Panc1 (cell line): ENCODE measurements at places on chromosomes 13 and 19.
A peak's percentile ranks its signal among the peaks of the same experiment; 100 is the strongest.

DNA sequence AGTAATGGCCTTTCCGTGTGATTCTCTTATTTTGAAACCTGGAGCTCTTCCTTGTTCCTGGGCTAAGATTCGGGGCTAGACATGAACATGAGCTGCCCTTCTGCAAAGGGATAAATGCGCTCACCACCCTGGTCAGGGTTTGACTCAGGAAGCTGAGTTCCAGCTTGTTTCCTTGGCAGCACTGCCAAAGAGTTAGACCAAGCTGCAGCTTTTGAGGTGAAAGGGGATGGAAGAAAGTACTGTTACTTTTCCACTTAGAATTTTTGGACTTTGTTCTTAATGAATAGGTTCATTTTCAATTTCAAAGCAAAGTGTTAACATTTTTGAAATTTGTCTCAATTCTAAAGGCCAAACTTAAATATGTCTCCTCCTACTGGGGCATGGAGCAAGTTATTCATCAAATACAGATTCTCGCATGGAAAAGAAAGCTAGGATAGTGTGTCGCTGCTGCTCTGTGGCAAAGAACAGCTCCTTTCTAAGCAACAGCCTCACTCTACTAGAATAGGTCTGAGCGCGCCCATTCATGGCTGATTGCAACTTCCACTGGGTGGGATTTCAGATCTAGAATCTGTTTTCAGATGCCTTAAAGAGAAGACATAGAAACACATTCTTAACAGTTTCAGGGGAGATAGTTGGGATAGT is 2.2 kb downstream of the RGCC start:
- DNase-seq: no peak

DNA sequence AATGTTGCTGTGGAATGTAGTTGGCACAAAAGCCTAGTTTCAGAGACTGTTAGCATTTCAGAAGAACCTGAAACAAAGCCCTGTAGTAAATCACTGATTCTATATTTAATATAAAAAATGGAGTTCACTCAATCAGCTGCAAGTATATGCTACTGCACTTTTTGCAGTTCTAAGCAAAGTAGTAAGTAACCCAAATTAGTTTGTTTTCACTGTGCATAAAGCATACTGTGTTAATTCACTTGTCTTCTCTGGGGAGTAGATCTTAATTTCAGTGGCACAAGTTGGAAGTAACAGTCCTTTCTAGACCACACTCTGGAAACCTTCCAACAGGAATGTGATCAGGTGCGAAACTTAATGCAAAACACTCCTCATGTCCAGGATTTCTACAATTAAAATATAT is 139.3 kb downstream of the DACH1 start:
- no peak for DNase-seq

GRCh38 chr13:46197299-46198048 is 14.3 kb upstream of the LRRC63 start:
- no peak for DNase-seq

GRCh38 chr13:88887045-88887662 is 1216.0 kb downstream of the SLITRK5 start:
- no peak for DNase-seq

DNA sequence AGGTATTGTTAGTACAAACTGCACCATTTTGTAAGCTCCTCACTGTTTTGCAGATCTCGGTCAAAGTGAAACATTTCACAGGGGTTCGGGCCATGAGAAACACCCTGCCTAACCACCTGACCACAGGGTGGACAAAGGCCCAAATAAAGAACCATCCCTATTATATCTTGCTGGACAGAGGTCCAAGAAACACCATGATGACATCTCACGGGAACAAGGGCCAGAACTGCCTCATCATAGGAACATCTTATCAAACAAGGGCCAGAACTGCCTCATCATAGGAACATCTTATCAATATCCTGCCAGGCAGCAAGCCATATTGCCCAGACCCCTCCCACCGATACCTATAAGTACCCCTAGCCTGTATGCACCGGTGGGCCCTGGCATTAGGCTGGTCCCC is 99.7 kb downstream of the PCDH9 start:
- no peak for DNase-seq

DNA sequence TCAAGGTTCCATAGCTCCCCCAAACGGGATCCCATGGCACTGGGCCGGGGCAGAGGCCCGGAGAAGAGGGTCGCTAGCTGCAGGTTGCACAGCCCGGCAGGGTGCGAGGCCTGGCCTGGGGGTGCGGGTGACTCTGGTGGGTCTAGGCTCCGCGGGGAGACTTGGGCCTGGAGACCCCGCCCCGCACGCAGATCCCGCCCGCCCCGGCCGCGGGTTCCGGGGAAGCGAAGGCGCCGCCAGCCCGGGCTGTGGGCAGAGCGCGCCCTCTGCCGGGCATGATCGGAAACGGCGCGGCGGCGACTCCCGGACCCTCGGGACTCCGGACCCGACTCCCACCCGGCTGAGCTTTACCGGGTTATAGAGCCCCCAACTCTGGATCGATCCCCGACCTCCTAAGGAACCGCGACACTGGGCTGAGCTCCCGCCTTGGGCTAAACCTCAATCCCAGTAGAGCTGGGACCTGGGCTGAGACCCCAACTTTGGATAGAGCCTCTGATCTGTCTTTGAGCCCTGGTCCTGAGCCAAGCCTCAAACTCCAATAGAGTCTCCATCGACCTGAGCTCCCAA is 3.1 kb upstream of the TNFAIP8L1 start:
- no peak for DNase-seq

DNA sequence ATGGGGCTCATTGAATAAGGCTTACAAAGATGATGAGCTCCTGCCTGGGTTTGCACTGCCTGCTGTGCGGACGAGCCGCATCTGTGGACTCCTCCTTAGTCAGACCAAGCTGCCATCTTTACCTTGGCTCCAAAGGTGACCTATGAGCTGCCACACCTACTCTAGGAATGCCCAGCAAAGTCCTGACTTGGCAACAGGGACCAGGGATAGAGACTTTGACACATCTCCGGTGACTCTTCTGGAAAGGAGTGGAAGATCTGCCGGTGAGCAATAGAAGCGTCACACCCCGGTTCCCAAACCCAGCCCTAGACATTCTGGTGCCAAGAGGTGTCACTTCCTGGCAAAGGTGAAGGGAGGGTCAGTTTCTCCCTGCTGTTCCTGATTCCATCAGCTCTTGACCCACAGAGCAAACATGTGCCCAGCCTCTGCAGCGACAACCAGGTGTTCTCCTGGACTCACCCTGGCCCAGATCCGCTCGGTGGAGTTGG is 50.2 kb upstream of the GTF3A start:
- no peak for DNase-seq

DNA sequence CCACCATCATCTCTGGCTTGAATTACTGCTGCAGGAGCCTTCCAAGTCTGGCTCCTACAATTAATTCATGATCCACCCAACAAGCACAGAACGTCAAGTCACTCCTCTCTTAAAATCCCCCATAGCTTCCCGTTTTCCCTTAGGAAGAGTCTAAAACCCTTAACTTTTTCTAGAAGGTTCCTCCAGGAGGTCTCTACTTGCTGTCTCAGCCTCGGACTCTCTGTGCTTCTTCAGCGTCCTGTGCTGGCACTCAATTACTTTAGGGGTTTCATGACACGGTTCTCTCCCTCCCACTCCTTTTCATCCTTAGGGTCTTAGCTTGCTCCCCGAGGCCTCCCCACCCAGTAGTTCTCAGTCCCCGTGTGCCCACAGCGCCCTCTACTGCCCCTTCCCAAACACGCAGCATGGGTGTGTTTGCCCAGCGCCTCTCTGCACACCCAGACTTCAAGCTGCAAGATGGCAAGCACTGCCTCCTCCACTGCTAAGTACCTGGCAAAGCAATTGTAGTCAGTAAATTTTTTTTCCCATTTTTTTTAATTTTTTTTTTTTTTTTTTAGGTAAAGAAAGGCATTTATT is 25.8 kb upstream of the MAP3K10 start:
- DNase-seq: peak; percentile 99

DNA sequence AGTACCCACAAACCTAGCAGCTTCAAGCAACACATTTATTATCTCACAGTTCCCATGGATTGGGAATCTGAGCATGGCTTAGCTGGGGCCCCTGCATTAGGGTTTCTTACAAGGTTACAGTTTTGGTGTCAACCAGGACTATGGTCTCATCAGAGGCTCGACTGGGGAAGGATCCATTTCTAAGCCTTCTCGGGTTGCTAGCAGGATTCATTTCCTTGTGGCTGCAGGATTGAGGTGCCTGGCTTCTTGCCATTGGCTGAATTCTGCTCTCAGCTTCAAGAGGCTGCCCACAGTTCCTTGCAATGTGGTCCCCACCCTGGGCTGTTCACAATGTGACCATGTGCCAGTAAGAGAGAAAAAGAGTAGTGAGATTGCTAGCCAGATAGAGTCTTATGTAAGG is 26.7 kb downstream of the ZNRF4 start:
- DNase-seq: no peak

- DNase-seq: no peak
These were observed 167.1 kb downstream of the LMO7 start for GRCh38 chr13:75803164-75803611.

DNA sequence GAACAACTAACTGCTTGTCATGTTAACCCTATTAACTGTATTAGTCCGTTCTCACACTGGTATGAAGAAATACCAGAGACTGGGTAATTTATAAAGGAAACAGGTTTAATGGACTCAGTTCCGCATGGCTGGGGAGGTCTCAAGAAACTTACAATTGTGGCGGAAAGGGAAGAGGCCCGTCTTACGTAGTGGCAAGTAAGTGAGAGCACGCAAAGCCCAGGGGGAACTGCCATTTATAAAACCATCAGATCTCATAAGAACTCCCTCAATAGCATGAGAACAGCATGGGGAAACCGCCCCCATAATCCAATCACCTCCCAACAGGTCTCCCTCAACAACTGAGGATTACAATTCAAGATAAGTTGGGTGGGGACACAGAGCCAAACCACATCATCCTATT is 34.7 kb downstream of the PHF11 start:
- no peak for DNase-seq

DNA sequence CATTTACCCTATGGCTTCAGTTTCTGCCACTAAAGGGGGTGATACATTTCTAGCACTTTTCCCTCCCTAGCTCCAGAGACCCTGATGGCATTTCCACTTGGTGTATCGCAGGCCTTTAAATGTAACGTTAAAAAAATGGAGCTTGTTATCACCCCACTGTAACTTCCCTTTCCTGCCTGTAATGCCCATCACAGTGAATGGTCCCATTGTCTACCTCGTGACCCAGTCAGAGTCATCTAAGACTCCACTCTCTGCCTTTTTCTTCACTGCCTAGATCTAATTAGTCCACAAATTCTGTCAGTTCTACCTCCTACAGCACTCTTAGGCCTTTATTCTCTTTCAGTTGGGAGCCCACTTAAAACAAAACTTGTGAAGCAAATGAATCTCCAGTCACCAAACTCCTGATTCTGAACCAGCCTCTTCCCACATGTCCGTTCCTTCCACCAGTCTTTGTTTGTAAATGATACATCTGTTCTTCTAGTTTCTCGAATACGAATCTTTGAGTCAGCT is 64.8 kb downstream of the NHLRC3 start:
- no peak for DNase-seq

DNA sequence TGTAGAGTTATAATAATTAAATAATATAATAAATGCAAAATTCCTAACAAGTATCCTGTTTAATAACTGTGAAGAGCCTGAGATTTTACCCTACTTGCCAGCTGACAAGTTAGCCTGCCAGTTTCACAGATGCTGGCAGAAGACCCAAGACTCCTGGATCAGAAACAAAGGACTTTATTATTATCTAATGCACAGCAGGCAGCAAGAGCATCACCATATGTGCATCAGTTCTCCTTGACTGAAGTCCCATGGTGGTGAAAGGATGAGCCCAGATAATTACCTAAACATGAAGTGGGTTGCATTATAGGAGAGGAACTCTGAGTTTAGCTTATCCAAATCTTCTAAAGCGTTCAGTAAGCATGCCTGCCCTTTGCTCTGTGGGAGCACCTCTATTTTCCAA is 39.1 kb upstream of the MTIF3 start:
- DNase-seq: no peak

GRCh38 chr13:102597029-102597961 is 509 bp downstream of the TPP2 start:
- DNase-seq: no peak

DNA sequence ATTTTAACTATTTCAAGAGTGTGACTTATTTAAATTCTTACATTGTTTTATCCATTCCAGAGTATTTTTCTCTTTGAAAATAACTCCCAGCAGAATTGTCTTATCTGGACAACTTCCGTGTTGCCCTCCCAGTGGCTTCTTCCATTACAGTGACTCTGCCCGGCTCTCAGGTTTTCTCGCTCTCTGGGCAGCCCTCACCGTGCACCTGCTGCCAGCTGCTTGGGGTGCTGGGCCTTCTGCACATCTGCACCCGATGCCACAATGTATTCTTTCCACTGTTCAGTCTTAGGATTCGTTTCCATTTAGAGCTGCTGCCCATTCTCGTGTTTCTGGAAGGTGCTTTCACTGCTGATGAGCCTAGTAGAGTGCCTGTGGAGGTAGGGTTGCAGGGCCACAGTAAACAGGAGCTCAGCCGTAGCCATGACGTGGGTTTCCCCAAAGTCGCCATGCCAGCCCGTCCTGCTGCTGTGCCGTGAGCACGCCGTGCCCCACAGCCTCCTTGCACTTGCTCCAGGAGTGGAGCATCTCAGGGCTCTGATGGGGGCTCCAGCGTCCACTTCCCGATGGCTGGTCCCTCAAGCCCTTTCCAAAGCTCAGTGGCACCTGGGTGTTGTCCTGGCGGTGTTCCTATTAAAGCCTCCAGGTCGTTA is 46.1 kb upstream of the DCUN1D2 start:
- no peak for DNase-seq

DNA sequence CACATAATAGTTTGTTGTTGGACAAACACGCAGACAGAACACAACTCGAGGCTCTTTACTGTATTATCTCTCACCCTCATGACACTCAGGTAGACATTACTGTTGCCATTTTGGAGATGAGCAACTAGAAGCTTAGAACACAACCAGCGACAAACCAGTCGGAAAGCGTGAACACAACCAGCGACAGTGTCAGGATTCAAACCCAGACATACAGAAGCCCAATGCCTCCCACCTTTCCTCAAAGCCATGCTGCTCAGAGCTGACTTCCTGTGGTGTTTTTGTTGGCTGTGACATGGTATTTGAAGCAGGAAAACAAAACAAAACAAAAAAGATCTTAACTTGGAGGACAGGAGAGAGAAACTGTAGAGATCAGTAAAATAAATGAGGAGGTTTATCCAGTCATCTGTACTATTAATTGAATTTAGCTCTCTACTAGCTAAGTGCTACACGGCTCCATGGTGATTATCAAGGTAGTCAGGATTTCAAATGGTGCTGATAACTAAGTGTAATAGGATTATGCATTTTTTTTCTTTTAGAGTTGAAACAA is 92.1 kb downstream of the STARD13 start:
- DNase-seq: no peak

GRCh38 chr13:27130979-27131623 is 40.5 kb downstream of the USP12 start:
- DNase-seq: peak; percentile 64

- DNase-seq: no peak
These were observed 359.8 kb downstream of the LMO7 start for GRCh38 chr13:75995966-75996365.
